Activated CD8-positive, alpha-beta memory T cell treated with anti-CD3 and anti-CD28 coated beads for 1 hour (primary cell): ENCODE measurements at places on chromosomes 1 and 21.

- DNase-seq = no peak
Measured at GRCh38 chr1:3656450-3657095, 4.3 kb downstream of the TP73 start.

- DNase-seq = no peak
Measured at GRCh38 chr1:13948888-13949391, 249.0 kb downstream of the PRDM2 start.

DNA sequence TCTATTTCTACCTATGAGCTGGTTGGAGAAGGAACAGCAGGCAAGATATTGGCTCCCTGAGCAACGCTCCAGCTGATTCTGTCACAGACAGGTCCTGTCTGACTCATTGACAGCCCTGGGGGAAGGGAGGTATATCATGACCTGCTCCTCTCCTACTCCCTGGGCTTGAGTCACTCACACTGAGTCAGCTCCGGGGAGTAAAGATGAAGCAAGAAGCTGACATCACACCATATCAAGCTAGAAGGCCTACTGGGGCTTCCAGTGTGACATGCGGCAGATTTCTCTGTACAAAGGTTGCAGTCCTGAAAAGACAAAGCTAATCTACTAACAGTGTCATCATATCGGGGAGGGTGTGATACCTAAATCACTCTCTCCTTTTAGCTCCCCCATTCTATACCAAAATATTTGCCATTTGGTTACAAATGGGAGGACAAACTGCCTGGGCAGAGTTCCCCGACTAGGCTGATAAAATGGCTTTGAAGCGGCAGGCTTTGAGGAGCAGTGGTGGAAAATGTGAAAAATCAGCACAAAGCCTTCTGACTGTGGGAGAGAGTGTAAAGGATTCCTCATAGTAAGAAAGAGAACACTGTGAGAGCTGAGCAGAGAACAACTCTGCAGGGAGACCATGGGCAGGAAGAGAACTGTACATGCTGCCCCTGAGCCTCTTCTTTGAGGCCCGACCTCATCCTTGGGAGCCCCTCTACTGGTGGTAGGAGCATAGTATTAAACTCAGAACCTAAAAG is 15.5 kb downstream of the PI4KB start:
- DNase-seq = peak; percentile 47

DNA sequence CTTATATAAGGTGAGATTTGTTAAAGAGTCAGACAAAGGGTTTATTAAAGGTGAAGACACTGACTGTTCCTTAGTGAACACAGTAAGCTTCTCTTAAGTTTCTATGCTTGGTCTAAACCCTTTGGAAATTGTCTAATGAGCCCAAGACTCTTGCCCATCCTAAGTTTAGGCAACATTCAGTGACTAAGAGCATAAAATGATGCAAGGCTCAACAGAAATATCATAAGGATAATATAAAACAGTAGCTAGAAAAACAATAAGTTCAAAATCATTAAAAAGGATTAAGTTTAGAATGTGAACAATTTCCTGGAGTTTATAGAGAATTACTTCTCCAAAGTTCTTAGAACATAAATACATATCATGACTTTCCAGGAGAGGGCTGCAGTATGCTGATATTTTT is 108.9 kb upstream of the PDC start:
- no peak for DNase-seq

DNA sequence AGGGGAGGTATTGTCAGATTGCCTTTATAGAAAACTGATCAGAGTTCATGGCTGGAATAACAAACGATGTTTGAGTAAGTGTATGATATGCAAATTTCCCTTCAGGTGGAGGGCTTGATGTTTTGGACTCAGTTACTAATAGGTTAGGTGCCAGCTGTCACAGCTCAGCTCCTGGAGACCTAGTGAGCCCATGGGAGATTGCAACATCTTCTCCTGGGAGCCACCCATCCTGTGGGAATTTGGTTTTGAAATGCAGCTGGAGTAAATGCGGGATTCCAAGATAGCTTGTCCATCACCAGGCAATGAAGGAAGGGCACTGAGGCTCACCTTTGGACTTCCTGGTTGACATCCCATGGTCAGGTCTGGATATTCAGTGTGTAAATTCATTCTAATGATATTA is 211.4 kb upstream of the NRIP1 start:
- DNase-seq = no peak

DNA sequence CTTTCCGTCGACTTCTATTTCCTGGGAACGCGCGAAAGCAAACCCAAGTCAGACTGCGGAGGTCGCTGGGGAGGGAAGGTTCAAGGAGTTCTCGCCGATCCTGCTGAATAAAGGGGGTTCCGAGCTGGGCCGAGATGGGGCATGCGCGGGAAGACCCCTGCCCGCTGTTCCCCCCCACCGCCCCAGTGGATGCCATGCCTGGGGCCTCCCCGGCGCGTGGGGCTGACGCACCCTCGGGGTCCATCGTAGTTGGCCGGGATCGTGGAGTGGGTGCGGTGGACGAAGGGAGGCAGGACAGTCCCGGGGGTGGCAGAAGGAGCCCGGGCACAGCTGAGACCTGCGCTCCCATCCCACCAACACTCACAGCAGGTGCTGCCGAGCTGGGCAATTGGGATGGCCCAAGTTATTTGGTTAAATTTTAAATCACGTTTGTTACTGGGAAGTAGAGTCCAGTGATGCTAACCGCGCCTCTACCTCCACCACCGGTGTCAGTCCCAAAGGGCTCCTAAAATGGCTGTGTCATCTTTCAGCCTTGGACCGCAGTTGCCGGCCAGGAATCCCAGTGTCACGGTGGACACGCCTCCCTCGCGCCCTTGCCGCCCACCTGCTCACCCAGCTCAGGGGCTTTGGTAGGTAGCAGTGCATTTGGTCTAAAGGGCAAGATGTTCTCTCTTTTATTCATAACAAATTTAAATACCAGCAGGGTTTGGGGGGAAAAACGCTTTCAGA is 801 bp downstream of the MX1 start:
- DNase-seq = no peak

DNA sequence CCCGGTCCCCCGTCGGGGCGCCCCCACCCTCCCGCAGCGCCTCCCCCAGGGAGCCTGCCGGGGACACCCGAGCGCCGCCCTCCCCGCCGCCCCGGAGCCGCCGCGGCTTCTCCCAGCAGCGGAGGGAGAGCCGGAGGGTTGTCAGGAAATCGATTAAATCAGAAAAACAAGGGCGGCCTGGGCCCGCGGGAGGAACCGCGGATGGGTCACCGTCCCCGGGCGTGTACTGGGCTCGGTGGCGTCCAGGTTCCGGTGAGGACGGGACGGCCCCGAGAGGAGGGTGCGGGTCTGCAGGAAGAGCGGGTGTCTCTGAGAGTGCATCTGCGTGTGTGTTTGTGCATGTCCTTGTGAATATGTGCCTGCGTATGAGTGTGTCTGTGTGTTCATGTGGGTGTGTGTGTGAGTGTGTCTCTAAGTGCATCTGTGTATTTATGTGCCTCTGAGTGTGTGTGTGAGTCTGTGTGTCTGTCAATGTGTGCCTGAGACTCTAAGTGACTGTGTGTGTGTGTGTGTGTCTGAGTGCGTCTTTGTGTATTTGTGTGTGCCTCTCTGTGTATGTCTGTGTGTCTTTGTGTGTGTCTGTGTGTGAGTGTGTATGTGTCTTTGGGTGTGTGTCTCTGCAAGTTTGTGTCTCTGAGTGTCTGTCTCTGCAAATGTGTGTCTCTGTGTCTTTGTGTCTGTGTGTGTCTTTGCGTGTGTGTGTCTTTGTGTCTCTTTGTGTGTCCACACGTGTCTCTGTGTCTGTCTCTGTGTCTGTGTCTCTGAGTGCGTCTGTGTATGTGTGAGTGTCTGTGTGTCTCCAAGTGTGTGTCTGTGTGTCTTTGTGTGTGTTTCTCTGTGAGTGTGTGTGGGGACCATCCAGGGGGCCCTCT is 1.1 kb downstream of the SPSB1 start:
- no peak for DNase-seq

- no peak for DNase-seq
Measured at GRCh38 chr1:241513378-241513777, 6.2 kb downstream of the FH start.

DNA sequence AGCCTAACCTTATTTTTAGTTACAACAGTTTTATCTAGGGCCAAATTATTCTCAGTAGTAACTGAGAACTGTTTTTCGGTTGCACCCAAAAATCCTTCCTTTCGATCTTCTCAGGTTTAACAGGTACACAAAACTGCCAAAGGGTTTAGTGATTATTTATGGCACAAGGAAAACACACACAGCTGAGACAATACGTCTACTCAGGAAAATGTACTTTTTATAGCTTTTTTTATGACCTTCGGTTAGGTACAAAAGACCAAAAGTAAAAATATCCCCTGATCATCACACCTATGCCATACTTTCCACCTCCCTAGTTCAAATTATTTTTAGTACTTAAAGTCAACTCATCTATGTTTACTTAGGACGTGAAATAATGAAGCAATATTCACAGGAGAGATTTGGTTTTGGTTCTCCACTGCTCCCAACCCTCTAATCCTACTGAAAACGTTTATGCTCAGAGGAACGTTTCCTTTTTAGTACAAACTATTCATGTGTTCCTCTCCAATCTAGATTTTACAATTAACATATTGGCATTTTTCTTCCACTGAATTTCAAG is 48.7 kb downstream of the TTLL7 start:
- no peak for DNase-seq

DNA sequence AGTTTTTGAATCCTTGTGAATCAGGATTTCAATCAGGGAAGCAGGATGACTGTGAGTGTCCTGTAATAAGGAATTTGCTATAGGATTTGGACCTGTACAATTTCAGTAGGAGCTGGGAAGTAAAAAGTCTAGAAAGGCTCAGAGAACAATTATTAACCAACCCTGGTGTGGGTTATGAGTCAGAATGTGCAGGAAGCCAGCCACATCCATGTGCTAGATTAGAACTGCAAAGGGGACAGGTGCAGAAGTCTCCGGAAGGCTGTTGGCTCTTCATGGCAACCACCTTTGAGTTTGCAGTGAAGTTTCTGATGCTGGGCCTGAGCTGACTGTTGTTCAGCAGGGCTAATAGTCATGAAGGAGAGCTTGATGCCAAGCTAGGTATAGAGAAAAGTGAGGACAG is 70.7 kb downstream of the SPATA46 start:
- no peak for DNase-seq

GRCh38 chr1:157691285-157691920 is 9.2 kb downstream of the FCRL3 start:
- DNase-seq = no peak

- no peak for DNase-seq
Measured at GRCh38 chr1:12450090-12450755, 167.8 kb downstream of the DHRS3 start.

DNA sequence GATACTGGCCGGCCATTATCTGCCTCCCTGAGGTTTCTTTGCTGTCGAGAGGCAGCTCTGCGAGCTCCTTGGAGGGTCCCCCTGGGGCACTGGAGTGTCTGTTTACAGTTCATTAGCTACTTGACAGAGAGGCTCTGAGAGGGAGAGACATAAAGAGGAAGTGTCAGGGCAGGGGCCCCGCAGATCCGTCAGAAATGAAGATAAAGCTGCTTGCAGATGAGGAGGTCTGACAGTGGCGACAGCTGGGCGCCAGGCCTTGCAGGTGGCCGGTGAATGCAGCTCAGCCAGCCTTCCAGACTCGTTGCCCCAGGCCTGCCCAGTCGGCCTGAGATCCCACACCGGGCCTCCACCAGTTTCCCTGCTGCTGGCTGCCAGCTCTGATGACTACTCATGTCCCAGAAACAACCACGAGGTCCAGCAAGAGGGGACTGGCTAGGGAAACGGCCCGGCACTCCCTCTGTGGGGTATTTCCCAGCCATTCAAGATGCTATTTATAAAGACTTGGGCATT is 84.7 kb downstream of the DISP3 start:
- no peak for DNase-seq

DNA sequence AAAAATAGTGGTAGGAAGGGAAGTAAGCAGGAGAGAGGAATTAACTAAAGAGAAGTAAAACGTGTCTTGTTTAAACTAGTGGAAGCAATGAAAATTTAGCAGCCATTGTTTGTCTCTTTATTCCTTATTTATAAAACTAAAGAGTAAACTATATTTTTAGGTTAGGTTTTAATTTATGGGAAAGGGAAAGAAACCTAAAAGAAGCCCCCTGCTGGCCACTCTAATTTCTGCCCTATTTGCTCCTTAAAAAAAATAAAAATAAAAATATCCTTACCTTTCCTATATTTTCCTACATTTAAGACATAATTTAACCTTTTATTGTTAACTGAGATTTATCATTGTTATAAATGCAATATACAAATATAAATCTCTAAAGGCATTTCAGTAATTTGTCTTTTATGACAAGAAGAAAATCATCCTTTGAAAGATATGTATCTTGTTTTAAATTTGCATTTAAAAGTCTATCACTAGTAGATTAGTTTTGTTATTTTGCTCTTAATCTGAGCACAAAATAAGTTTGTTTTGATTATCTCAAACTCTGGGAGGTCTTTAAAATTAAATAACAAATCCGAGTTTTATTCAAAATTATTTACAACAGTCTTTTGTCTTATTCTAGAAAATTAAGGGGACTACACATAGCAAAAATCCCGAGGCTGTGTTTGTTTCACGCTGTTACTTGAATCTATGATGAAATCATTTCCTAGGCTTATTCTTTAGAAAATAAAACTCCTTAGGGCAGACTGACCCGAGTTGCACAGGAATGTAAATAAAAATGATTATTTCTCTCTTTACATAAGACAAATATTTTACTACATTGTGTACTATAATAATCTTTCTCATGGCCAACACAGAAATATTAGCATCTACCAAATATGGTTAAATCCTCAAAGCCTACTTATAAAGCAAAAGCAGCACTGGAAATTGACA is 201.7 kb downstream of the NRIP1 start:
- no peak for DNase-seq

GRCh38 chr1:229665912-229666558 is 40.0 kb downstream of the URB2 start:
- no peak for DNase-seq

- no peak for DNase-seq
Measured at GRCh38 chr1:230957580-230957989, 21.1 kb downstream of the TTC13 start.

DNA sequence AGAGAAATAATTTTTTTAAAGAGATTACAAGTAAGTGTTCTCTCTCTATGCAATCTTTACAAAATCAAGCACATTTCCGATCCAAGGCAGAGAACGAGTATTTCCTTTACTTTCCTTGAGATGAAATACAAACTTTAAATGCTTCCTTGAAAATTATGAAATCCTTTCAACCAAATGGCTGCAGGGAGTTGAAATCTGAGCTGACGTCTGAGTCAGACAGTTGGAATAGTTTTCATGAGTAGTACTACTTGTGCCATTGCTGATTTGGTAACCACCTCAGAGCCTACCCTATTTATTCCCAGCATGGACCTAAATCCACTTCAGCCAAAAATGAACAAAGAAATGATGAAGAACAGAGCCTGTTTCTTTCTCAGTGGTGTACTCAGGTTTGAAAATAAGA is 183.6 kb downstream of the GIPC2 start:
- no peak for DNase-seq

- DNase-seq = no peak
Measured at GRCh38 chr1:227343727-227344551, 25.6 kb upstream of the CDC42BPA start.
